Osteocyte (in vitro differentiated cells): ENCODE measurements at places on chromosomes 4 and X. TPM values are rescaled to one million over a fixed set of nuclear protein-coding genes. Genes with fewer than 3 reads are reported as not detected.

LRCH2 gene
- total RNA-seq: 7.9 and 8.6 TPM in 2 replicates

OPHN1 gene
- total RNA-seq: 10.4 and 10.9 TPM in 2 replicates

SLC6A8 gene
- 74.1 and 77.0 TPM in 2 replicates for total RNA-seq

BANK1 gene
- 0.63 and 1.0 TPM in 2 replicates for total RNA-seq

CXCL1 gene
- total RNA-seq: 118 and 132 TPM in 2 replicates

PIN4 gene
- total RNA-seq: 10.9 and 12.1 TPM in 2 replicates

NPY2R gene
- total RNA-seq: not detected in 2 replicates

DNA sequence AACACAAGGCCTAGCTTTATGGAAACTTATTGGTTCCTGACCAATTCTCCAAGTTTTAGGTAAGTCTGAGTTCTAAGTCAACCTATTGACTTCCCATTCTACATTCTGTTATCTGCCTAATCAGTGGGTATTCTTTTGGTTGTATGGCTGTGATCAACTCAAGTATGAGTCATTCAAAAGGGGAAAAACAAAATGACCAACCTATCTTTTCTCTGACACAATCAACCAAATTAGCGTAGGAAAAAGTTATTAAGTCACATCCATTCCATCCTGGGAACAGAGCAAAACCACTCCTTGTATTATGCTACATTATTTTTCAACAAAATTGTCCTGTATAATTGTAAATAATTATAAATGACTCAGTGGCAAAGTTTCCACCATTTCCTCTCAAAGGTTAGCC, 136.2 kb downstream of the SHROOM4 start:
- no peak for DNase-seq

DNA sequence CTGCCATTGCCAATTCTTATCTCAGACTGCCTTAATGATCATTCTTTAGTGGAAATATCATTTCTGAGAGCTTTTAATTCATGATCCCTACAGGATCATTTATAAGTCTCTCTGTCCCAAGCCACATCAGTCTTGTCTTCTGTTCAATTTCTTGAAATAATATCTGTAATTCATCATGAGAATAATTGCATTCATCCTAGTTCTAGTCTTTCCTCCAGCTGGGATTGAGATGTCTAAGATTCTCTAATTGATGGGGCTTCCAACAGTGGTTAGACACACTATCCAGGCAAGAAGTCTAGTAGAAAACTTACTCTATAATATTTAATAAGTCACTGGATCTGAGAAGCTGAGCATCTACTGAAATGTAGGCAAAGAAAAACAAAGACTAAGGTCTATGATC, 854.7 kb upstream of the ADGRL3 start:
- no peak for DNase-seq

- DNase-seq: no peak
These were observed 8.5 kb downstream of the SPP1 start for GRCh38 chr4:87983996-87984395.

GRCh38 chr4:104906276-104906675, 240.4 kb upstream of the TET2 start:
- DNase-seq: no peak

DNA sequence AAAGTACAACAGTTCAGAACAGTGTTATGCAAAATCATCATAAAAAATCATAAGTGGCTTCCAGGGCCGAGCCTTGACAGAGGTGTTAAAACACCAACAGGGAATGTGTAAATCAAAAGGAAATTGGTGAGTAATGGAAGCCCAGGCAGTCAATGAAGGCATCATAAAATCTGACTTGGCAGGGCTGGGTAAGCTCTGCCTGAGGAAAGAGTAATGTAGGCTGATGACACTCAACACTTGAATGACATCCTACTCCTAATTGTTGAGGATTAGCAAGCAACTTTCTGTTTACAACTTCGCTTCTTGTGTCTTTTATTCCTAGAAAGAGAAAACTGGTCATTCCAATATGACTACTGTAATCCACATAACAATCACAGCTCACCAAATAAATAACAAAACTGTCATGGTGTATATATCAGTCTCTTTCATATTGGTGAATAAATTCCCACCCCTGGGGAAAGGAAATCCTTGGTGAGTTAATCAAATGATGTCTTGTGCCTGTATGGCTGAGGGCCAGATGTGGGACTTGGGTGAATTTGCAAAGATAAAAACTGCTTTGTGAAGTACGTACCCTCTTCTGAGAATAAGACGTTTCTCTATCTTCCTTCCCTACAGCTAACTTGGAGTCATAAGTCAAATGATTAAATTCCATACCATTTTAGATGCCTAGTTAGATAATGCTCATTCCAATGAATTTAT, 196.8 kb downstream of the DCHS2 start:
- DNase-seq: no peak

GRCh38 chr4:162075726-162076125, 88.1 kb downstream of the FSTL5 start:
- DNase-seq: no peak

DNA sequence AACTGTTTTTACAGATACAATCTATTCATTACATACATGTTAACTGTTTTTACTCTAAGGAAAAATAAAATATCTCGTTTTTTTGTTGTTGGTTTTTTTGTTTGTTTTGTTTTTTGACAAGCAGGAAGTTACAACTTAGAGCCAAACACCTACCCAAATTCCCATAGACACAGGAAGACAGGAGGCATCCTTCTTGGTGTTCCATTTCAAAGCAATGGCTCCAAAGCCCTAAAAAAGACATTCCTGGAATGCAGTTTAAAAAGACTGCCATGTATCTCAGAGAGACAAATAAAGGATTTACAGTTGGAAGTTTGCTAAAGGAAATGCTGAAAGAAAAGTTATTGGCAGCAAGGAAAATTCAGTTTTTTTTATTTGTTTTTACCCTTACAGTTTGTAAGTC, 16.7 kb downstream of the ETFDH start:
- DNase-seq: no peak

DNA sequence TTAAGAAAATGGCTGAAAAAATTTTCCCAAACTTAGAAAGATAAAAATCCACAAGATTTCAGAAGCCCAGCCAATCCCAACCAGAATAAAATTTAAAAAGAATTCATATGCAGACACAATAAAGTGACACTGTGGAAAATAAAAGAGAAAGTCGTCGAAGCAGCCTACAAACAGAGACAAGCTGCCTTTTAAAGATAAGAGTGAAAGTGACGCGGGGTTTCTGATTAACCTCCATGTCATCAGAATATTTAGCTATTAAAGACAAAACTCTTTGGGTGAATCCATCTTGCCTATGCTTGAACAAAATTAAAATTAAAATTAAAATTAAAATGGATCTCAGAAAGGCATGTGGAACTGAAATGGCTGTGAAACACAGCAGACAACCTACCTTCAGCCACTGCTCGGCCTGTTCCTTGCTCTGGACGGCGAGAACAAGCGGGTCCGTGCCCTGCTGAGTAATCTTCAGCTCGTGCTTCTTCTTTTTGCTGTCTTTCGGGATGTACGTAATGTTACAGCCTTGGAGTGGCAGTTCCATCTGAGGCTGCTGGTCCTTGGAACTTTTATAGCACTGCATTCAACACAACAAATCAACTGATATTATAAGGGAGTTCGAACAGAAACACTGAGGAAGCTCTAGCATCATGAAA, 101.4 kb downstream of the AFAP1 start:
- no peak for DNase-seq

DNA sequence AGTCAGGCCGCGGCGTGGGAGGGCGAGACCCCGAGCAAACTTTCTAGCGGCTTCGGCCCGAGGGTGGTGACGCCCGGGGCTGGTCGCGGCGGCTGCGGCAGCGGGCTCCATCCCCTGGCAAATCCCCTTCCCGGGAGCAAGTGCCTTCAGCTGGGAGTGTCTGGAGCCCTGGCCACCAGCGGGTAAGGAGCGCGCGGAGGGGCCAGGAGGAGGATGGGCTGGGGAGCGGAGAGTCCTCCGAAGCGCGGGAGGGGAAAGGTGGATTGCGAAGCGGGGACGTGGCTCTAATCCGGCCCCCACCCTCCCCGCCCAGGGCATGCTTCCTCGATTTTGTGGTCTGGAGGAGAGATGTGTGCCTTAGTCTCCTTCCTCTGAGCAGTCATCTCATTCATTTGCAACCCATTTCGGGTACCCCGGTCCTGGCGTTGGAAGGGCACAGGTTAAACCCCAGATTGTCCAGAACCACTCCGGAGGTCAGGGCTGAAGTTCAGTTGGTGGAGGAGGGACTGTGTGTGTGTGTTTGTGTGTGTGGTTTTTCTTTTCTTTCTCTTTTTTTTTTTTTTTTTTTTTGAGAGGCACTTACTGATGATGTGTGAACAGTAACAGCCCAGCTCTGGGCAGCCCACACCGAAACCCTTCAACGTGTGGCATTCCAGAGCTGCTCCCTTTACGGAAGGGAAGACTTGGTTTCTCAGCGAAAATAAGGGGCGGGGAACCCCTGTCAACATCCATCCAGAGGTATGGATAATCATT, 516 bp downstream of the SGMS2 start:
- no peak for DNase-seq

DNA sequence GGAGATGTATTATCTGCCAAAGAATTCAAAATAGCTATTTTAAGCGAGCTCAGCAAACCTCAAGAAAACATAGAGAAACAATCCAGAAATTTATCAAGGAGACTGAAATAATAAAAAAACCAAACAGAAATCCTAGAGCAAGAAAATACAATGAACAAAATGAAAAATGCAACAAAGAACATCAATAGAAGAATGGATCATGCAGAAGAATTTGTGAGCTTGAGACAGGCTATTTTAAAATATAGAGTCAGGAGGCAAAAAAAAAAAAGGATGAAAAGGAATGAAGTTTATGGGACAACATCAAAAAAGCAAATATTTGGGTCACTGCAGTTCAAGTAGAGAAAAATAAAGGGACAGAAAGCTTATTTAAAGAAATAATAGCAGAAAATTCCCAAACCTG, 29.1 kb downstream of the CENPE start:
- no peak for DNase-seq

GRCh38 chr4:153261461-153261860, 57.2 kb downstream of the TRIM2 start:
- DNase-seq: no peak

- no peak for DNase-seq
These were observed 1444.0 kb downstream of the PCDH18 start for GRCh38 chr4:136088211-136088867.

DNA sequence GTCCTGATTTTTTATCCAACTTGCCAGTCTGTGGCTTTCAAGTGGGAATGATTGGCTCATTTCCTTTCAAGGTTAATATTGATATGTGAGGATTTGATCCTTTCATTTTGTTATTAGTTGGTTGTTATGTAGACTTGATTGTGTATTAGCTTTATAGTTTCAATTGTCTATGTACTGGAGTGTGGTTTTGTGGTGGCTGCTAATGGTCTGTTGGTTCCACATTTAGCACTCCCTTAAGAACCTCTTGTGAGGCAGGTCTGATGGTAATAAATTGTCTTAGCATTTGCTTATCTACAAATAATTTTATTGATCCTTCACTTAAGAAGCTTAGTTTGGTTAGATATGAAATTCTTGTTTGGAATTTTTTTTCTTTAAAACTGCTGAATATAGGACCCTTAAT, 190.6 kb downstream of the CPXCR1 start:
- DNase-seq: no peak

- DNase-seq: peak; percentile 86
These were observed at the start of gene GDI1 for GRCh38 chrX:154436983-154437752. TSS of gene GDI1 (plus strand) at chrX:154437154. CDS start at chrX:154437255, 101 bp downstream.
